T-helper 1 cell (primary cell): ENCODE measurements at places on chromosomes 1 and 21.
A peak's percentile ranks its signal among the peaks of the same experiment; 100 is the strongest.

DNA sequence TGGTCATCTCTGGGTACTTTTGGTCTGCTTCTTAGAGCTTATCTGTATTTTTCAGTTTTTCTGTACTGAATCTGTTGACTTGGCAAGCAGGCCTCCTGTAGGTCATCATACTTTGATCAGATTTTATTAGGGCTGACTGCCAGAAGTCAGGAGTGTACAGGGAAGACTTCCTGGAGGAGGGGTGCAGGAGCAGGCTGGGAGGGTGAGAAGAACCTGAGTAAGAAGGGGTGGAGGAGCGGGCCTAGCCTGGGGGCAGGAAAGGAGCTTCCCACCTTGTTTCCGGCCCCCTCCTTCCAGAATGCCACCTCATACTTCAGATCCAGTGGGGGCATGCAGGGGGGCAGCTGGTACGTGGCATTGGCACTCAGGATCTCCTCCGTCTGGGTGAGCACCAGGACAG is 18.3 kb upstream of the IL22RA1 start:
- no peak for DNase-seq

DNA sequence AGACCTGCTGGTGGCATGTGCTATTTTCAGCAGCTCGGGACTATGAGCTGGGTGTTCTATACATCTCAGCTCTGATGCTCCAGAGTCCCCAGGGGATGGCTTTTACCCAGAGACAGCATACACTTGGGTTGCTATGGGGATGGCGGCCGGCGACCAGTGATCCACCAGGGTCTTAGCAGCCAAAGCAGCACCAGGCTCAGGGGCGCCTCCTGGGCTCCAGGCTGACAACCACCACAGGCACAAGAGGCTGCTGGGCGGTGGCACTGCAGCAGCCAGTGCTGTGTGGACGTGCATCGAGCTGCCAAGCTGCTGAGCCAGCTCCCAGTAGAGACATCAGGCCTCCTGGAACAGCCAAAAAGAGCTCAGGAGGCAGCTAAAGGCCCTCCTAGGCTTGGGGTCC is 37.6 kb upstream of the CLSTN1 start:
- DNase-seq: no peak

- DNase-seq: no peak
Measured at GRCh38 chr1:228142701-228143136, 2.6 kb downstream of the GUK1 start.

- no peak for DNase-seq
Measured at GRCh38 chr1:118995312-118996016, 7.3 kb upstream of the TBX15 start.

DNA sequence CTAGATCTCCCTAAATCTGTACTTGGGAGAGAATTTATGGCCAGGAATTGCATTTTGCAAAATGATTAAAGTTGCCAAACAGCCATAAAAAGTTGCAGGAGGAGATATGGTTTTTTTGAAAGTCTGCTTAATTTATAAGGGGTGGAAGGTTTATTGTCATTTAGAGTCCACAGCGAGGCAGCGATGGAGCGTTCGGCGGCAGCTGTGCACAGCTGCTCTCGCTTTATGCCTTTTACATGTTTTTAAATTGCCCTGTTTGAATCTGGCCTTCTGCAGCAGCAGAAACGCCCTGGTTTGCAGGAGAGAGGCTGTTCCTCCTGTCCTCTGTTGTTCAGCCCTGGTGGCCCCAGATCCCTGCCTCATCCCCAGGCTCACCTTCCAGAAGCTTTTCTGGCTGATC is 144.9 kb upstream of the POU3F1 start:
- DNase-seq: no peak

GRCh38 chr1:182235604-182235951 is 156.0 kb downstream of the GLUL start:
- DNase-seq: no peak

DNA sequence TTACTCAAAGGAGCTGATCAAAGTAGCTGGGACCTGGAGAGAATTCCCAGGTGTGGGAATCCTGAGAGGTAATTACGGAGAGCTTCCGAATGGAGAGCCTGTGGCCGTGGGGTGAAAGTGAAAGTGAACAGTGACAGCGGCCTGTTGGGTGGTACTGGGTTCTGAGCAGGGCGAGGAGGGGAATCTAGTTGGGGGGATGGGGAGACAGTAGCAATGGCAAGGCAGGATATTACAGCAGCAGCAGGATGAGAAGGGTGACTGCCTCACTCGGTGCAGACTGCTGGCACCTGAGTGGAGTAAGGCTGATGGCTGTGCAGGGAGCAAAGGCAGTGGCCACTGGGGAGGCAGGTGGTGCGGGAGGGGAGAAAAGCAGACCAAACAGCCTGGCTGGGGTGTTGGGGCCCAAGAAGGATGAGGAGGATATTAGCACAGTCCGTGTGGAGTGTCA is 70.3 kb upstream of the PRDX6 start:
- no peak for DNase-seq

- no peak for DNase-seq
Measured at GRCh38 chr1:157870490-157870889, 28.9 kb upstream of the CD5L start.

DNA sequence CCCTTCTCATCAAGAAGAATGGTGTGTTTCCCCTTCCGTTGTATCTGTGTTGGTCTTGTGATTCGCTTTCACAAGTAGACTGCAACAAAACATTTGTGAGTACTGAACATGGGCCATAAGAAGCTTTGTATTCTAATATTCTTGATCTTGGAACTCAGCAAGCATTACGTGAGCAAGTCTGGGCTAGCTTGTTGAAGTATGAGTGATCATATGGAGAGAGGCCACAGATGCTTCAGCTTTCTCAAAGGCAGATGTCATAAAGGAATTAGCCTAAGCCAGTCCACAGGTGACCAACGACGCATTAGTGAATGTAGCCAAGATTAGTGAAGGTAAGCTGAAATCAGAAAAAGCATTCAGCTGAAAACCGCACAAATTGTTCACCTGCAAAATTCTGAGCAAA is 609.6 kb upstream of the NEGR1 start:
- DNase-seq: no peak

GRCh38 chr21:17660452-17660851 is 47.8 kb upstream of the BTG3 start:
- no peak for DNase-seq

GRCh38 chr1:54339126-54339525 is 67.1 kb downstream of the SSBP3 start:
- DNase-seq: no peak

DNA sequence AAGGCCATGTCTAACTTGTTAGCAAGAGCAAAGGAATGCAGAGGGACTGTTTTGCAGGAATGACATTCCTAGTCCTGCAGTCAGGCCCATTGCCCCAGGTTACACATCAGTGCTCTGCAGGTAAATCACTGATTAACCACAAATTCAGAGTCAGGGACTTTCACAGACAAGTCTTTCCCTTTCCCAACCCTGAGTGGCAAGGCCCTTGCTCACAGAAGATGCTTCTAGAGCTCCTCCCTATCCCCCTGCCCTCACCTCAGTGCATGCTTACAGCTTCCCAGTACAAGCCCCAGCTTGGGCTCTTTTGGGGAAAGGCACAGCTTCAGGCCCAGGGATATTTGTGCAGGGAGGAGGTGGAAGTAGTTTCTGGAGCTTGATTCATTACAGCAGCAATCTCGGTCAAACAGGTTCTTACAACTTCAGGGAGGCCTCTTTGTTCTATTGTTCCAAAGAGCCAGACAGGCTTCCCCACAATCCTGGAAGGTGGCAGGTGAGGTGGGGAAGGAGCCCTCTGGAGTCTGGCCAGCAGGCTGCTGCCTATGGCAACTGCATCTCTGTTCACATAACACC is 53.9 kb downstream of the CASQ2 start:
- no peak for DNase-seq

GRCh38 chr1:111631502-111631901 is 11.9 kb downstream of the RAP1A start:
- DNase-seq: no peak

GRCh38 chr21:37369307-37369854 is 2.8 kb downstream of the DYRK1A start:
- DNase-seq: no peak

DNA sequence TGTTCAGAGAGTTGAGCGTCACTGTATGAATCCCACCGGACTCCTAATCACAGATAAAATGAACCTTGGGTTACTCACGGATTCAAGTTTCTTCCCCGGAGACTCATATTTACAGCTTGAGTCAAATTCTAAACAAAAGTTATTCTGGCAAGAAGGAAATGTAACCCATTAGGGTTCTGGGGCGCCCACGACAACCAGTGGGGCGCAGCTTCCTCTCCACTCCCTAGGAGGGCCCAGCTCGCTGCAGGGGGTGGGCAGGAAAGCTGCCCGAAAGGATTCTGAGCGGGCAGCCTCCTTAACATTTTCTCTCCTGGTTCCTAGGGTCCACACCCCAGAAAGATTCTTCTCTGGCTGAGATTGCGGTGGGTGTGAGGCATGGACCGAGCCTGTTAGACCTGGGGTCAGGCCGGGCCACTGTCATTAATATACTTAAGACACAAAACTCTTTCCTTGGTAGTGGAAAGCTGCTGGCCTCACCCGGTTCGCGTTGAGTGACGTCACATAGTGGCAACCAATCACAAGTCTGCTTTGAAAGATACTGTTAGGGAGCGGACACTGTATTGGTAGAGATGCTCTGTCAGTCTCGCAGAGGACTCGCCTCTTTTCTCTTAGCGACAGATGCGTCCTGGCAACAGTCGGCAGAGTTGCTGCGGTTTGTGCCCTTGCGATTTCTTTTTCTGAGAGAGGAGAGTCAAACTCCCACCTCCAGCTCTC is 13.6 kb upstream of the MCOLN3 start:
- DNase-seq: peak; percentile 92

- no peak for DNase-seq
Measured at GRCh38 chr1:173330149-173330951, 123.2 kb upstream of the TNFSF4 start.

DNA sequence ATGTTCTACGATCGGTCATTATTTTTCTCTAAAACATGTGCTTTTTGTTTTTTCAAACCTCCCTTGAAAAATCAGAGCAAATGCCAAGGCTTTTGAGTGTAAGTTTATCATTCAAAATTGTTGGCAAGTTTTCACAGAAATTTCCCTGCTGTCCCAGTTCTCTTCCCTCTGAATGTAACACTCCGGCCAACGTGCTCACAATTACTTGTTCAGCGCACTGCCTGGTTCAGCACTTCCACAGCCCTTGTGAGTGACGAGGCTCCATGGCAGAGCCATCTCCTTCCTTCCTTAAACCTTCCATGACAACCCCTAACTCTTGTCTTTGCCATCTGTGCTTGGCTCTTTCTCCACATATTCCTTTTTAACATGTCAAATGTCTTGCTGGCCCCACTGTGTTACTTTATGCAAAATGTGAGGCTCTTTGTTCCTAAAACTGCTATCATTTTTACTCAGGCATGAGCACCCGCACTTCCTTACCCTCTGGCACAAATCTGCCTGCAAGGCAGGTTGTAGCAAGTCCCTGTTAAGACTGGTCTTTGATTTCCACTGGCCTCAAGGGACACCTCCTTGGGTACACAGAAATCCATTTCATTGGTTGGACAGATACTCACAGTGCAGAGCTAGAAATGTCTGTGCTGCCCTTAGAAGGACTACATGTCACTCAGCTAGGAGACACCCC is 142.8 kb downstream of the HUNK start:
- DNase-seq: no peak

DNA sequence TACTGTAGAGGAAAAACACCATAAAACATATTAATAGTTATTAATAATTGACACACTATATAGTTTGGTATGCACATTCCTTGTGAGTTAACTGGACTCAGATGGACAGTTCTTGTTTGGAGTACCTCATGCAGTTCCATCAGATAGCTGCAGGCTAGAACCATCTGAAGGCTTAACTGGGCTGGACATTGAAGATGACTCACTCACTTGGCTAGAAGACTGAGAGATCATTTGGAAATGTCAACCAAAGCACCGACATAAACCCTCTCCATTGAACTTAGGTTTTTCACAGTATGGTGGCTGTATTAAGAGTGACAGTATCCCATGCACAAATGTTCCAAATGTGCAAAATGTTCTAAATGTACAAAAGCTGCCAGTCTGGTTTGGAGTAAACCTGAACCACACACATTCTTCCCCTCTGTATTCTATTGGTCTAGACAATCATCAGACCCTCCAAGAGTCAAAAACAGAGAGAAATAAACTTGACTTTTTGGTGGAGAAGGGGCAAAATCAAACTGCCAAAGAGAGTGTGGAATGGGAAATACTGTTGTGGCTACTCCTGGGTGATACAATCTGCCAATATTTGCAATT is 708.4 kb downstream of the KCNT2 start:
- no peak for DNase-seq

GRCh38 chr1:212920246-212920645 is 30.1 kb upstream of the VASH2 start:
- DNase-seq: no peak

DNA sequence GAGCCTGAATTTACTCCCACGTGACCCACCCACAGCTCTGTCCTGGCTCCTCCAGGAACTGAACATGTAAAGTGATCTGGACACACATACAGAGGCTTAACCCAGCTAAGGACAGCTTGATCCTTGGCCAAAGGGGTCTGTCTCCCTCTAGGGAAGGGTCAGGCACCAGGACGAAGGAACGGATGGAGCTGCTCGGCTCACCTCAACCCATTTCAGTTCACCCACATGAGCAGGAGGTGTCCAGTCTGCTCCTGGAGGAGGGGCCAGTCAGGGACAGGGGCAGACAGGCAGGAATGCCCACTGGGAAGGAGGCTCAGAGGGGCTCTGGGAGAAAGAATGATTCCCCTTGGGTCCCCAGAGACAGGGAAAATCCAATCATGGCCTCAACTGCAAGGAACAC is 567.2 kb downstream of the PTPRU start:
- DNase-seq: no peak

GRCh38 chr1:11494771-11495170 is 15.8 kb downstream of the DISP3 start:
- no peak for DNase-seq

DNA sequence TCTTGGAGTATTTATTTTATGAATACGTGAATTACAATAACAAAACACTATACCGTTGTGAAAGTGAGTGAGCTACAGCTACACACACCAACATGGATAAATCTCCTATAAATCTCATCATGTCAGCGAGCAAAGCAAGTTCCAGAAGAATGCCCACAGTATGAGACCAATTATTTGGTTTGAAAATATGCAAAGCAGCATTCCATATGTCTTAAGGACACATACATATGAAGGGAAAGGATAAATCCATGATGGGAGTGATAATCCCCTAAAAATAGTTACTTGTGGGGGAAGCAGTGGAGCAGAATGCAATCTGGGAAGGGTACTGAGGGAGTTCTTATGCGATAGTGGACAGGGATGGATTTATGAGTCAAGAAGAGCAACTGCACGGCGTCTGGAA is 261.3 kb downstream of the DISC1 start:
- DNase-seq: no peak
